Activated T-cell treated with anti-CD3 and anti-CD28 coated beads for 48 hours (primary cell): ENCODE measurements at places on chromosomes 3 and 15.

GRCh38 chr3:134527037-134527436 lies 41.2 kb downstream of the CEP63 start:
- DNase-seq, result no peak

DNA sequence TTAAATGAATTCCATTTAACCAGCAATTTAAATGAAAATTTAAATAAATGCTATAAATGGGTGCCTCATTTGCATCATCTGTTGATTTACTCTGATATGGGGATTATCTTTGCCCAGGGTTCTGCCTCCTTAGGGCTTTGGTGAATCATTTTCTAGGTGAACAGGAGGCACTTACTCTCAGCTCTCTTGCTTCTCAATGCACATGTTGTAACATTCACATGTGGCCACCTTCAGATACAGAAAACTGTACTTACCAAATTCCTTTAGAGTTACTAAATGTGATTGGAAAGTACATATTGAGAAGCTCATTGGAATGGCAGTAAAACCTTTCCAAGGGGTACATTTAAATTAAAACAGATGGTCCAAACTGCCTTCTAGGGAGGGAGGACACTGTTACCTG lies 20.8 kb downstream of the GADL1 start:
- DNase-seq, result no peak

DNA sequence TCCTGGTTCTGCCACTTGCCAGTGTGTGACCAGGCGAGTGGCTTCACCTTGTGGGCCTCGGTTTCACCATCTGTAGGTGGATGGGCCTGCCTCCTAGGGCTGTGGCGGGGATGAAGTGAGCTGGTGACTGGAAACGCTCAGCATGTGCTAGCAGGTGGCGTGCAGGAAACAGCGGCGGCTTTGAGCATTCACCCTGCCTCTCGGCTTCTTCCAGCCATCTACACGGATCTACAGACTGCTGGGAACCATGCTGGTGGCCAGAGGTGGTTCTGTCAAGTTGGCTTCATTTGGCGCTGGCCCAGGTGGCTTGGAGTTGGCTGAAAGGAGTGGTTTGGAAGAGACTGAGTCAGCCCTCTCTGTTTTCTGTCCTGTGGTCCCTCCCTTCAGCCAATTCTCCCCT lies 106.3 kb downstream of the NUP210 start:
- no peak for DNase-seq

GRCh38 chr15:88125576-88125975 lies 131.0 kb downstream of the NTRK3 start:
- DNase-seq, result no peak

- no peak for DNase-seq
Observed at GRCh38 chr15:36885771-36886170, 214.6 kb downstream of the MEIS2 start.

DNA sequence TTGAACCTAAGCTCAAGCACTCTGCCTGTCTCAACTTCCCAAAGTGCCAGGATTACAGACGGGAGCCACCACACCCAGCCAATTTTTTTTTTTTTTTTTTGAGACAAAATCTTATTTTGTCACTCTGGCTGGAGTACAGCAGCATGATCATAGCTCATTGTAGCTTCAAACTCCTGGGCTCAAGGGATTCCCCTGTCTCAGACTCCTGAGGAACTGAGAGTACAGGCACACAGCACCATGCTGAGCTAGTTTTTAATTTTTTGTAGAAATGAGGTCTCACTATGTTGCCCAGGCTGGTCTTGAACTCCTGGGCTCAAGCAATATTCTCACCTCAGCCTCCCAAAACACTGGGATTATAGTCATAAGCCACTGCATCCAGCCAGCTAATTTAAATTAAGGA lies 36.8 kb upstream of the SUCLG2 start:
- DNase-seq, result no peak

DNA sequence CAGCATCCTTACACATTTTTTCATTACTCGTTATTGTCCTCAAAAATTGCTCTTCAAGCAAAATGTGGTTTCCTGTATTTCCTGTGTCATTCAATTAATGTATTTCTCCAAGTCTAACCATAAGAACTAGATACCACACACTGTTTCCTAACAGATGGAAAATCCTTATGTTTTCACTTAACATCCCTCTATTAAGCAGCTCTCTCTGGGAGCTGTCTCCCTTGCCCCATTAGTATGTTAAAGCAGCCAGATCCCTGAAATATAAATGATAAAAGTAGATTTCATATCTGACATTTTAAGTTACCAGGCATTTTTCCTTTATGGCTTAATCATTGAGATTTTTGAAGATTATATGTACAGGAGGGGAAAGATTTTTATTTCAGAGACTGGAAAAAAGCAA lies 15.9 kb downstream of the PFN2 start:
- no peak for DNase-seq

DNA sequence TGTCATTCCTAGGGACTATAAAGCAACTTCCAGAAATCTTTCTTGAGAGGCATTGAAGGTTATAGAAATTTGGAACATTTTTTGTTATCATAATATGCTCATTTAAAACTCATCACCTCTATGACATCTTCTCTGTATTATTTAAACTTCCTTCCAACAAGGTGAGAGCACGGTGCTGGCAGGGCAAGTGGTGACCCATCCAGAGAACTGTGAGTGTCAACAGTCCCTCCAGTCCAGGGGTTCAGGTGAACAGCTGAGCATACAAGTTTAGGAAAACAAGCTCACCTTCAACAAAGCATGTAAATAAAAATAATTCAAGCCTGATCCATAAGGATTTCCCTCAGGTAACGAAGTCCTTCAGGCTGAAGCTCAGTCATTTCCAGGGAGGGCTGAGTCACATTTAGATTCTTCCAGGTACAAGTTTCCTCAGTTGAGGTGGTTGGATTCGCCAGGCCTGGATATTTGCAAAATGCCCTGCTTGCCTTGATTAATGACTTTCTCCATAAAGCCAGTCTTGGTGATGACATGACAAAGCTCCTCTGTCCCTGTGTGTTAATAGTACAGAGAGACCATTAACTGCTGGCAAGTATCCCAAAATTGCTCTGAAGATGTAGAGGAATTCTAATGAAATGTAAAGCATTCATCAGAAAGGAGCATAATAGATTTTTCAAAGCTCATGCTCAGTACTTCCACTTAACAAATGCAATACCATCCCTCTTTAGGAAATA lies 263.6 kb upstream of the GADL1 start:
- no peak for DNase-seq

DNA sequence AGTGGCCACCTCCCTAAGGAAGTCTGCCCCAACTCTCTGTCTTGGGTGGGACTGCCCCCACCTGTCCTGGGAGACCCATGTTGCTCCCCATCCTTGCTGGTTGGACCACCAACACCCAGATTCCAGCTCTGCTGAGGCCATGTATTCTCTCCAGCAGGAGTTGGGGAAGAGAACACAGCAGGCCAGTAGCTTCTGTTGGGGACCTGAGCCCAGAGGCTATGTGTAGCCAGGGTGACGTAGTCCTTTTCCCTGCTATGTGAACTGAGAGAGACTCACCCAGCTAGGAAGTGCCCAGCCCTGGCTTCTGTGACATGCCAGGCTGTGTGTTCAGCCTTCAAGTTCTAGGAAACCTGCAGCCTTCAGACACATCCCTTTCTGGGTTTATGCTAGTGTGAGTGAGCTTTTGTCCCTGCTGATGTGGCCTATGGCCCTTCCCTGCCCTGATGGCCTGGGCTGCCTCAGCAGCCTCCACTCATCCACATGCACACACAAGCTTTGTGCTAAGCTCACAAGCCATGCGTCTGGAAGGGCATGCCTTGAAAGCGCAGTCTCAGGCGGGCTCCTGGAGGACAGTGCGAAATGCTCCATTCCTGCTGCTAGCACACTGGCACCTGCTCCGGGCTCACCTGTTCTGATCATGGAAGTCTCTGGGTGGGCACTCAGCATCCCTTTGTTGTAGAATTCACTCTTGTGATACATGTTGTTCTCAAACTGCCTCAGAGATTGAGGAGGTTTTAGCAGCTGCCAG lies 42.6 kb downstream of the KY start:
- no peak for DNase-seq

- no peak for DNase-seq
Observed at GRCh38 chr3:171088964-171089754, 62.6 kb upstream of the SLC2A2 start.

DNA sequence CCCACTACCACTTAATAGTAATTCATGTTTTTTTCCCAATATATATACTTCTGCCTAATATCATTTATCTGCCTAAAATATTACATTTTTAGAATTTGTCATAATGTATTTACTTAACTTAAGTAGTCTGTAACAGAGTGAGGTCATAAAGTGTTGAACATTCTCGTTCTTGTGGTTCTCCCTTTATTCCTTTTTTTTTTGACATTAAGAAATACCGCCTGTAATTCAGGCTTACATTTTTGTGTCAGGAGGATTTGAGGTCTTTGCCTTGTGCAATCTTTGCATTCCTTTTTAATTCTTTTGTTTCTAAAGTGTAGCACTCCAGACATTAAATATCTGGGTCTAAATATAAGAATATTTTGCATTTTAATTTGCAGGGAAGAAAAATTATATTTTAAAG lies 315.4 kb downstream of the PTPRG start:
- no peak for DNase-seq

- no peak for DNase-seq
Observed at GRCh38 chr3:49020330-49021212, 1.4 kb upstream of the NDUFAF3 start.

- DNase-seq, result no peak
Observed at GRCh38 chr3:14253022-14253706, 74.5 kb downstream of the LSM3 start.

GRCh38 chr15:62249501-62249900 lies 84.4 kb upstream of the C2CD4B start:
- no peak for DNase-seq

GRCh38 chr3:120420928-120421551 lies 29.8 kb downstream of the FSTL1 start:
- DNase-seq, result no peak

DNA sequence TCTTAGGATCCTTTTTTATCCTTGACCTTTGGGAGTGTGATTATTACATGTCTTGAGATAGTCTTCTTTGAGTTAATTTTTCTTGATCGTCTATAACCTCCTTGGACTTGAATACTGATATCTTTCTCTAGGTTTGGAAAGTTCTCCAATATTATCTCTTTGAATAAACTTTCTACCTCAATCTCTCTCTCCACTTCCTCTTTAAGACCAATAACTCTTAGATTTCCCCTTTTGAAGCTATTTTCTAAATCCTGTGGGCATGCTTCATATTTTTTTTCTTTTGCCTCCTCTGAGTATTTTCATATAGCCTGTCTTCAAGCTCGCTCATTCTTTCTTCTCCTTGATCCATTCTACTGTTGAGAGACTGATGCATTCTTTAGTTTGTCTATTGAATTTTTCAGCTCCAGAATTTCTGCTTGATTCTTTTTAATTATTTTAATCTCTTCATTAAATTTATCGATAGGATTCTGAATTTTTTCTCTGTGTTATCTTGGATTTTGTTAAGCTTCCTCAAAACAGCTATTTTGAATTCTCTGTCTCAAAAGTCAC lies 12.1 kb downstream of the USF3 start:
- DNase-seq, result no peak

- peak; percentile 31 for DNase-seq
Observed at GRCh38 chr3:31980530-31981205, 394 bp downstream of the OSBPL10 start.

GRCh38 chr15:77282333-77282732 lies 137.6 kb downstream of the PEAK1 start:
- DNase-seq, result no peak

DNA sequence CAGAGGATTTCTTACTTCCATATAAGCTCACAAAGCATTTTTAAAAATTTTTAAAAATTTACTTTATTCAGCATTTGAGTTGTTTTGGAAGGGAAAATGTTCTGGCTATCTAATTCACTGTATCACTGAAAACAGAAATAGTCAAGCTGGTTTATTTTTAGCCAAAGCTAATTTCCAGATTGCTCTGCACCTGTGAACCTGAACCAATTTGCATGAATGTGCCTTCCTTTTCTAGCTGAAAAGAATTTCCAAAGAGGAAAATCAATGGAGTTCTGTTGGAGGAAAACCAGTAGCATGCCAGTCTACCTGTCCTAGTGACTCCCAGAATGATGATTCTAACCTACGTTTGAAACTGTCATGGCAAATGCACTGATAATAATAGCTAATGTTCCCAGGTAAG lies 134.2 kb upstream of the LIPC start:
- no peak for DNase-seq

GRCh38 chr3:147604136-147604535 lies 195.0 kb downstream of the ZIC1 start:
- no peak for DNase-seq

DNA sequence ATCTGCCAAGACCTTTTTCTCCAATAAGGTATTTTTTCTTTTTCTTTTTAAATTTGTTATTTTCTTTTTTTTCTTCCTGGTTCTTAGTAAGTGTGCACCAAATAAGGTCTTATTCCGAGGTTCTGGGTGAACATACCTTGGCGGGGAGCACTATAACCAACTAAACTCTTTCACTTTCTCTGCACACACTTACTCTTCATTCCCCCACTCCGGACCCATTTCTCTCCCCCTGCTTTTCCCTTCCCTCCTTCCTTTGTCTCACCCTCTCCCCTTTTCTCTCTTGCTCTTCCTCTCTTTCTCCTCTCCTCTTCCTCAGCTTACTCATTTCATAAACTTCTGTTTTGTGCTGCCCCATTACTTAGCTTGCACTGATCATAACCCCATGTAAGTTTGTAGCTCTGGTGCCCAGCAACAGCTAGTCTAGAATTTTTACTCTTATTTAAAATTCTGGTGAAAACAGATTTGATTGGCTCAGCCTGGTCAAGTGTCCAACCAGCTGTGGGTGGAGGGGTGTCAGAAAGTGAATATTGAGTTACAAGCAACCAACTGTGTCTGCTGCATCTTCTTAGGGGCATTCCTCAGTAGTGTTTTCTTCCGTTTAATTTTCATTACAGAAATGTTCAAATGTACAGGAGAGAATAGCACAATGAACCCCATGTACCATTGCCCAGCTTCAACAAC lies 297.5 kb downstream of the SHQ1 start:
- DNase-seq, result no peak

DNA sequence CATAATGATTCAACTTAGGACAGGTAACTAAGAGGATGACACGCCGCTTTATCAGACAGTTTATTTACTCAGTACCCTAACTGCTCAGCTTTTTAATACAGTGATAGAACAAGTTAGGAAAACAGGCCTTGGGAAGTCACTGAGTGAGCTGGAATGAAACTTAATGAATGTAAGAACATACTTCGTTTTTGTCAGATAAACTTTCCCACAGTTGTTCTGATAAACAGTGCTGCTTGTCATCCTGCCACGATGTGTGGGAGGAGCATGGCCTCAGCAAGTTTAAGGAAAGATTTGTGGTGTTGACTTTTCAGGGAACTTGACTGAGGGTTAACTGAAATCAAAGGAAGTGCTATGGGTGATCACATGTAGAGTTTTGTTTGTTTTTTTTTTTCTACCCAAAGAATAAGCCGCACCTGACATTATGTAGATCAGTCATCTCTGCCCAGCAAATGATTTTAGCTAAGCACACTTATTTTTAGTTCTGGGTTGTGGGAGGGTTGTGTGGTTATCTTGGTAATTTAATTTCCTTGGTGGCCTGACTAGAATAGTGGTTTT lies 5.6 kb upstream of the P2RY14 start:
- no peak for DNase-seq
